ENCODE measurements at places on chromosomes 6 and 20. TPM values are rescaled to one million over a fixed set of nuclear protein-coding genes. Genes with fewer than 3 reads are reported as not detected.

RIPPLY2 gene
- not detected for total RNA-seq

HLA-DOB gene
- not detected for total RNA-seq

ACOT13 gene
- 12.2 TPM for total RNA-seq

PRSS35 gene
- total RNA-seq, result 3.5 TPM

PPP1R3G gene
- total RNA-seq, result 3.8 TPM

VSTM2L gene
- 1.4 TPM for total RNA-seq

ELOVL2 gene
- 0.16 TPM for total RNA-seq

SLC17A9 gene
- 0.41 TPM for total RNA-seq

PDYN gene
- not detected for total RNA-seq

DACT2 gene
- 0.98 TPM for total RNA-seq

MYCT1 gene
- 2.6 TPM for total RNA-seq

DEFB118 gene
- not detected for total RNA-seq

C20orf202 gene
- total RNA-seq, result 0.09 TPM

DYNLT2 gene
- 2.0 TPM for total RNA-seq

OR2H2 gene
- total RNA-seq, result not detected

ERMARD gene
- 15.0 TPM for total RNA-seq

TRIM15 gene
- not detected for total RNA-seq

MEP1A gene
- total RNA-seq, result not detected

PRL gene
- total RNA-seq, result not detected

AKAP12 gene
- total RNA-seq, result 196 TPM

OVOL2 gene
- total RNA-seq, result not detected

FERMT1 gene
- total RNA-seq, result 8.8 TPM

USP49 gene
- 2.7 TPM for total RNA-seq

CDSN gene
- total RNA-seq, result not detected

GINM1 gene
- 87.9 TPM for total RNA-seq

C20orf141 gene
- total RNA-seq, result not detected

TTLL9 gene
- total RNA-seq, result 0.41 TPM

PAX1 gene
- total RNA-seq, result not detected

FANCE gene
- total RNA-seq, result 7.7 TPM

MAPK13 gene
- total RNA-seq, result 2.3 TPM

RAB44 gene
- total RNA-seq, result not detected

CST5 gene
- not detected for total RNA-seq

FNDC1 gene
- 0.16 TPM for total RNA-seq

Measured in fibroblast of the aortic adventitia (primary cell).